Karpas-422 (cell line): ENCODE measurements at places on chromosomes 5 and 9. TPM values are rescaled to one million over a fixed set of nuclear protein-coding genes. Genes with fewer than 3 reads are reported as not detected.
A peak's percentile ranks its signal among the peaks of the same experiment; 100 is the strongest.

DNA sequence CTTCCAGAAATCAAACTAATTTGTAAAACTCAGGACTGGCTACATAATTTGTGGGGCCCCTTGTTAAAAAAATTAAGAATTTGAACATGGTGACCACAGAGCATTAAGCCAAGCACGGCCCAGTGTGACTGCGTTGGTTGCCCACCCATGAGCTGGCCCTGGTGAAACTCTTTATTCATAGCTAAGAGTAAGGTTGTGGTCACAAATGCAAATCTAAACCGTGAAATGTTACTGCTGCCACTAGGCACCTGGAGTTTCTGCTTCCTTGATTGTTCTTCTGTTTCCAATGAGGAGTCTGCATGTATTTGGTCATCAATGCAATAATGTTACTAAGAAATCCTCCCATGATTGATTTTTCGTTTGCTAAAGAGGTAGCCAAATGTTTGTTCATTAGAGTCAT is 4.2 kb downstream of the GCNT1 start:
- H3K4me3 ChIP-seq, result peak overlapping the region; percentile 50; the same call in 1 of the 2 replicates
- peak overlapping the region; percentile 91 for H3K27ac ChIP-seq
- H3K36me3 ChIP-seq, result no peaks in the 10 kb centered on the region
- DNase-seq, result peak; percentile 66
- H3K4me1 ChIP-seq, result peaks cover 86% of the 10 kb centered on the region
- no peaks in the 10 kb centered on the region for H3K27me3 ChIP-seq

DNA sequence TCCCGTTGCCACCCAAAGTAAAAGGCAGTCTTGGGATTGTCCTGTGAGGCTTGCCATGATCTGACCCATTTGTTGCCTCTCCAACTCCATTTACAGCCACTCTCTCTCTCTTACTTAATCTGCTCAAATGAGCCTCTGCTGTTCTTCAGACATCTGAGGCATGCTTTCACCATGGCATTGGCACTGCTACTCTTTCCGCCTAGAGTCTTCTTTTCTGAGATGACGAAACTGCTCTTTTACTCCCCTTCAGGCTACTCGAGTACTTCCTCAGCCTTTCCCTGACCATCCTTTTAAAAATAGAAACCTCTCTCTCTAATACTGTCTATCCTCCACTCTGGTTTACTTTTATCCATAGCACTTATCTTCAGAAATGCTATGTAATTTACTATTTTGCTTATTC is 9.0 kb downstream of the FOCAD start:
- no peak overlapping the region for H3K4me3 ChIP-seq
- H3K36me3 ChIP-seq, result no peaks in the 10 kb centered on the region
- DNase-seq, result no peak
- H3K27me3 ChIP-seq, result no peaks in the 10 kb centered on the region

DNA sequence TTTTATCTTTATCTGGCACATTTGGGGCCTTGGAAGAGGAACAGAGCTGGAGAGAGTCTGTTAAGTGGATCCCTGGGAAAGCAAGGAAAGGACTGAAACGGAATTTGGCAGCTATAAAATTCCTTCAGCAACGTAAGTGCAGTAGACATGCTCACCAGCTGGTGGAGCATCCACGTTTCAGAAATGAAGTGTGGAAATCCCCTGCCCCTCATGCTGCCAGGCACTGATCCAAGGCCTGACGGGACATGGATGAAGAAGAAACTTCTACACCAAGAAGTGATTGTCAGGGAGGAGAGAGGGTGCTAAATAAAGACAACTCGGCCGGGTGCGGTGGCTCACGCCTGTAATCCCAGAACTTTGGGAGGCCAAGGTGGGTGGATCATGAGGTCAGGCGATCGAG is 209.3 kb downstream of the ROR2 start:
- no peak for DNase-seq
- H3K27ac ChIP-seq, result no peak overlapping the region
- no peak overlapping the region for H3K4me3 ChIP-seq
- H3K36me3 ChIP-seq, result no peaks in the 10 kb centered on the region
- no peaks in the 10 kb centered on the region for H3K4me1 ChIP-seq

The CSF1R gene
- total RNA-seq, result not detected in 2 replicates

DNA sequence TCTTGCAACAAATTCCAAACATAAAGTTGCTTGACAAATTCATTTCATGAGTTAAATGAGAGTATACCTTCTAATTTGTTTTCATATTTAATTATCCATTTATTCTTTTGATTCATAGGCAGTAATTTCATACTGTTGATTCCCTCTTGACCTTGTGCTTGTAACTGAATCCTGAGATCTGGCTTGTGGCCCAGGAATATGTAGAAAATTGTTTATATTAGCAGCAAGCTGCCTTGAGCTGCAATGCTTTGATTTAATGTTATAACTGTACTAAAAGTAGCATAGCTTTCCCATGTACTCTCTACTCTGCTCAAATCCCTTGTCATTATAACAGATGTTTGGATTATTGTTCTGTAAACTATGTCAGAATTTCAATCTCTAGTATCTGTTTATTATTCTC is 780.7 kb downstream of the NR2F1-AS1 start:
- no peaks in the 10 kb centered on the region for H3K27me3 ChIP-seq
- no peaks in the 10 kb centered on the region for H3K36me3 ChIP-seq
- H3K4me1 ChIP-seq, result no peaks in the 10 kb centered on the region
- no peak overlapping the region for H3K4me3 ChIP-seq
- no peak for DNase-seq

DNA sequence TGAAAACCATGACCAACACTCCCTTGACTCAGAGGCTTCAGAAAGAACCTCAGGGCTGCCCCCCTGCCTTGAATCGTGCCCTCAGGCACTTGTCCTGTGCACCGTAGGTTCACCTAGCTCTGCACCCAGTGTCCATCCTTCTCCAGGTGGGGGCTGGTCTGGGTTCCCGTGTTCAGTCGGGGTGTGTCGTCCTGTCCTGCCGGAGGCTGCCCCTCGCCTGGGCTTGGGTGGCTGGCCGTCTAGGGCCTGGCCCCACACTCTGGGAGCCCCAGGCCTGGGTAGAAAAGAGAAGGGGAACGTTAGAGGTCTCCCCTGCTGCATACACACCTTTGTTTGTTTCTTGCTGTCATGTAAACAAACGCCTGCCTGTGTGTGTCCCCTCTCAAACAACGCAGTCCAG is 29.3 kb downstream of the CATSPER3 start:
- no peaks in the 10 kb centered on the region for H3K27me3 ChIP-seq
- no peaks in the 10 kb centered on the region for H3K36me3 ChIP-seq
- no peak for DNase-seq

The ANKRD31 gene
- 0.22 and 0.30 TPM in 2 replicates for total RNA-seq

The MAMDC2 gene
- not detected in 2 replicates for total RNA-seq

- no peaks in the 10 kb centered on the region for H3K4me1 ChIP-seq
- no peak for DNase-seq
- H3K36me3 ChIP-seq, result no peaks in the 10 kb centered on the region
- H3K4me3 ChIP-seq, result no peak overlapping the region
These were observed 154.1 kb upstream of the CD180 start for GRCh38 chr5:67350618-67351201.

GRCh38 chr5:154076240-154076922 is 37.6 kb downstream of the MFAP3 start:
- no peaks in the 10 kb centered on the region for H3K36me3 ChIP-seq
- H3K4me1 ChIP-seq, result no peaks in the 10 kb centered on the region
- H3K27me3 ChIP-seq, result no peaks in the 10 kb centered on the region
- DNase-seq, result no peak
- H3K27ac ChIP-seq, result no peak overlapping the region
- no peak overlapping the region for H3K4me3 ChIP-seq

The ABCA1 gene
- 2.6 and 4.7 TPM in 2 replicates for total RNA-seq

DNA sequence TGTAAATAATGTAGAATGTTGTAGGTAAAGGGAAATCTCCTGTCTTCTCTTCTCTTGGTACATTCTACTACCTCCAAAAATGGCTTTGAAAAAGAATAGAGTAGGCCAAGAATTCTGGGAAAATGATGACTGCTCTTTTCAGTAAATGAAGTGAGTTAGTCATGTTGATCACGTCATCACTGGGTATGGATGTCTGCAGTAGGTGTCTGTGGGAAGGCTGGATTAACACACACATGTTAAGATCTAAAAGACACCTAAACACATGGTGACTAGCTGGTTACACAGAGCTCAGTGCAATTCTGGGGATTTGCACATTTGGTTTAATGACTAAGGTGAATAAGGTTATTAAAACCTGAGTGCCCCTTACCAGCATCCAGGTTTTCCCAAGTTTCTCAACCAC is 161.5 kb downstream of the CEP120 start:
- DNase-seq, result no peak
- H3K4me3 ChIP-seq, result no peak overlapping the region
- H3K36me3 ChIP-seq, result no peaks in the 10 kb centered on the region
- no peak overlapping the region for H3K27ac ChIP-seq
- no peaks in the 10 kb centered on the region for H3K4me1 ChIP-seq
- H3K27me3 ChIP-seq, result no peaks in the 10 kb centered on the region

The MORN5 gene
- not detected in 2 replicates for total RNA-seq

DNA sequence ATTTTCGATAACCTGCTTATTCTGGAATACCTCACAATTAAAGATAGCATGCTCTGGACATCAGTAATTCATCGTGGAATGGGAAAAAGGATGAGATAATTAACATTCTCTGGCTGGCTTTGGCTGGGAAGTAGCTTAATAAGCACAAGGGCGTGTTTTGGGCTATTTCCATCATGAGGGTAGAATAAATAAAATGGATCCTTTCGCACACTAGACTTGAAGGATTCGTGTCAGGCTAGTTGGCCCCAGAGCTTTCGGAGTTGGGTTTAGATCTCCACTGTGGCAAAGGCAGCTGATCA is 151.2 kb upstream of the ADRA1B start:
- no peaks in the 10 kb centered on the region for H3K36me3 ChIP-seq
- DNase-seq, result no peak

The ADGRD2 gene
- not detected in 2 replicates for total RNA-seq

The BTNL3 gene
- not detected in 2 replicates for total RNA-seq

GRCh38 chr5:78317515-78317914 is 23.0 kb upstream of the AP3B1 start:
- H3K27ac ChIP-seq, result no peak overlapping the region
- DNase-seq, result no peak
- no peaks in the 10 kb centered on the region for H3K36me3 ChIP-seq
- no peaks in the 10 kb centered on the region for H3K27me3 ChIP-seq
- H3K4me1 ChIP-seq, result peaks cover 7% of the 10 kb centered on the region

The PSAT1 gene
- 114 and 173 TPM in 2 replicates for total RNA-seq

DNA sequence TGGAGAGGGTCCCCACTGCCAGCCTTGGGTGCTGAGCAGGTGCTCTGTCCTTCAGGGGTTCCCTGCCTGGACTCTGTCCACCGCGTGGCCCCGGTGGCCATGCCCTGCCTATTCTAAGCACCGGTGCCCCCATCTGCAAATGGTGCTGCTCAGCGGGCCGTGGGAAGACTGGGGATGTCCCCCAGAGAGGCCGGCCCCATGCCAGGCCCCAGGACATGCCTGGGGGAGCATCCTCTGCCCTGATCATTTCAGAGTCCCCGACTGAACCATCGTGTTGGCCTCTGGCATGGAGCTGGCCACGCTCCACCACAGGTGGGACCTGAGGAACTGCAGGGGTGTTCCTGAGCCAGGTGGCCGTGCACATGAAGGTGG is 64.7 kb downstream of the RXRA start:
- no peak overlapping the region for H3K4me3 ChIP-seq
- peaks cover under 1% of the 10 kb centered on the region for H3K4me1 ChIP-seq
- no peaks in the 10 kb centered on the region for H3K27me3 ChIP-seq
- H3K36me3 ChIP-seq, result no peaks in the 10 kb centered on the region
- H3K27ac ChIP-seq, result no peak overlapping the region

The GRXCR2 gene
- total RNA-seq, result not detected in 2 replicates

- no peak for DNase-seq
- no peaks in the 10 kb centered on the region for H3K27me3 ChIP-seq
- no peak overlapping the region for H3K4me3 ChIP-seq
- no peaks in the 10 kb centered on the region for H3K4me1 ChIP-seq
These were observed 111.7 kb upstream of the NUDT12 start for GRCh38 chr5:103674251-103674650.

DNA sequence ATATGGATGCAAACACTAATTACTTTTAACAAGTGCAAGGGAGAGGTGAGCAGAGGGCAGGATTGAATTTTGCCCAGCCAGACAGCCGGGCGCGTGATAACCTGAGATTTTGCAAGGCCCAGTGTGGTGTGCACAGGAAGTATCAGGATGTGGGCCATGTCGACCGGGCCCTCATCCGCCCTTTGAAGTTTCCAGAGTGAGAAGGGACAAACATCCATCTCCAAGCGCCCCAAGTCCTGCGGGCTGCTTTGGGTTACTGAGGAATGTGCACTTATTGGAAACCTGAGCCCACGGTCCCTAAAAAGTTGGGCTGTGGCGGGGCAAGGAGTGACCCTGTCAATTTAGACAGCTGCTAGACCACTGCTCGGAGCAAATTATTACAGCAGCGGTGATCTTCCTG is 272.2 kb upstream of the IRX2 start:
- DNase-seq, result no peak
- no peaks in the 10 kb centered on the region for H3K4me1 ChIP-seq
- H3K27me3 ChIP-seq, result no peaks in the 10 kb centered on the region
- no peak overlapping the region for H3K4me3 ChIP-seq

DNA sequence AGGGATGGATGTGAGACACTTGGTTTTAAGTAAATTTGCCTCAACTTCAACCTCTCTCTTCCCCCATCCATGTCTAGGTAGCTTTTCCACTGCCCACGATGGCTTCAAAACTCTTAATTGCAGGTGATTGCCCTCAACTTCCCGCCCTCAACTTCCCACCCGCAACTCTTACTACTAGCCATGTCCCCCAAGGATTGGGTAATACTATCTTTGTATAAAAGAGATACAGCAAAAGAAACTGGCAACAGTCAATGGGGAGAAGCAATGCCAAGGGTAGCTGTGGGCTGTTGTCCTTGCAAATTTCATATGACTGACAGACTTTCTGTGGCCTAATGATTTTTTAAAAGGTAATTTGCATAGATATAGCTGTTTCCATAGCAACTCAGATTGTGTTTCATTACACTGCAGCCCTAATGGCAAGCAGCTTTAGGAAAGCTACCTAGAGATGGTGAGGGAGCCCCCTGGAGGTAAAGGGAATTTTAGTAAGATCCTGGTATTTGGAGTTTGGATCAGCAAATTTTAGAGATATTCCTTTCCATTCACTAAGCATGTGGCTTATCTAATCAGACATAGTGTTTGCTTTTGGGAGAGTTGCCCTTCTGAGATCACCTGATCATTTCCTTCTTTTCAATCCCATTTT is 421.5 kb upstream of the DAP start:
- H3K27ac ChIP-seq, result no peak overlapping the region
- H3K27me3 ChIP-seq, result no peaks in the 10 kb centered on the region
- no peak overlapping the region for H3K4me3 ChIP-seq

GRCh38 chr9:21479152-21479702 is 2.9 kb downstream of the IFNE start:
- H3K36me3 ChIP-seq, result no peaks in the 10 kb centered on the region
- no peak for DNase-seq
- H3K4me1 ChIP-seq, result no peaks in the 10 kb centered on the region
- no peak overlapping the region for H3K4me3 ChIP-seq
- H3K27ac ChIP-seq, result no peak overlapping the region

The MEGF10 gene
- not detected in 2 replicates for total RNA-seq

- H3K4me3 ChIP-seq, result no peak overlapping the region
- H3K27me3 ChIP-seq, result no peaks in the 10 kb centered on the region
- H3K4me1 ChIP-seq, result no peaks in the 10 kb centered on the region
- DNase-seq, result no peak
- H3K27ac ChIP-seq, result no peak overlapping the region
These were observed 7.4 kb upstream of the DAPK1 start for GRCh38 chr9:87490225-87490624.

The CBY3 gene
- not detected in 2 replicates for total RNA-seq

- H3K27me3 ChIP-seq, result no peaks in the 10 kb centered on the region
- no peak for DNase-seq
- no peak overlapping the region for H3K4me3 ChIP-seq
- no peaks in the 10 kb centered on the region for H3K36me3 ChIP-seq
- H3K4me1 ChIP-seq, result peaks cover 16% of the 10 kb centered on the region
These were observed 62.0 kb upstream of the IER5L start for GRCh38 chr9:129239946-129240490.
